ENCODE measurements at places on chromosomes 2 and 18. TPM values are rescaled to one million over a fixed set of nuclear protein-coding genes. Genes with fewer than 3 reads are reported as not detected.

SERPINB11 gene
- not detected for total RNA-seq

GCG gene
- total RNA-seq, result not detected

NOTO gene
- total RNA-seq, result not detected

UGT1A6 gene
- total RNA-seq, result not detected

C1GALT1C1L gene
- 2.7 TPM for total RNA-seq

DNA sequence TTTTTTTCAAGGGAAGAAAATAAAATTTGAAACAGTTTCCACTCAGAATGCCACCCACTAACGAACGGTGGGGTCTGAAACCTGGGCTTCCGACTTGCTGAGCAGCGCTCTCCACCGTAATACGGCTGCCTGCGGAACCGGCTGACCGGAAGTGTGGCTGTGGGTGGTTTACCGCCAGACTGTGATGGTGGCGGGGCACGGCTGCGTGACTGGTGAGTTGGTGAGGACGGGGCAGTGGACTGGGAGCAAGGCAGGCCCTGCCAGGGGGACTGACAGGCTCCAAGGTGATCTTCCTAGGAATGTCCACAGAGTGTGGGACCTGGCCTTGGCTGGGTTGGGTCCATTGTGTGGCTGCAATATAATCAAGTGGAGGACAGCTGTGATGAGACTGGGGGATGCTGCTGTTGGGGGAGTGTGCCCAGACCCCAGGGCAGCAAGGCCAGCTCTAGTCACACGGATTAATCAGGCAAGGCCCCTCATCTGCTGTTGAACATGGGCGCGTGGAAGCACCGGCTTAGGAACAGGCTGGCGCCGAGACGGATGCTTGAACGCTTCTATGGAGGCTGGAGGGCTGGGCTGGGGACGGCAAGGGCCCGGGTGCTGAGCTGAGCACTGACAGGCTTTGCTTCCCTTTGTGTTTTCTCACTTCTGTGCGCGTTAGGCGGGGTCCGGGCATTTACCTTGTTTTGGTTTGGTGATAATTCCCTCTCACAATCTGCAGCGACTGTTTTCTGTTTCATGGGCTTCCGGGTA lies 357.7 kb upstream of the SPRED2 start:
- DNase-seq, result no peak

- no peak for DNase-seq
These were observed 28.4 kb downstream of the DSG2 start for GRCh38 chr18:31526374-31526773.

DNA sequence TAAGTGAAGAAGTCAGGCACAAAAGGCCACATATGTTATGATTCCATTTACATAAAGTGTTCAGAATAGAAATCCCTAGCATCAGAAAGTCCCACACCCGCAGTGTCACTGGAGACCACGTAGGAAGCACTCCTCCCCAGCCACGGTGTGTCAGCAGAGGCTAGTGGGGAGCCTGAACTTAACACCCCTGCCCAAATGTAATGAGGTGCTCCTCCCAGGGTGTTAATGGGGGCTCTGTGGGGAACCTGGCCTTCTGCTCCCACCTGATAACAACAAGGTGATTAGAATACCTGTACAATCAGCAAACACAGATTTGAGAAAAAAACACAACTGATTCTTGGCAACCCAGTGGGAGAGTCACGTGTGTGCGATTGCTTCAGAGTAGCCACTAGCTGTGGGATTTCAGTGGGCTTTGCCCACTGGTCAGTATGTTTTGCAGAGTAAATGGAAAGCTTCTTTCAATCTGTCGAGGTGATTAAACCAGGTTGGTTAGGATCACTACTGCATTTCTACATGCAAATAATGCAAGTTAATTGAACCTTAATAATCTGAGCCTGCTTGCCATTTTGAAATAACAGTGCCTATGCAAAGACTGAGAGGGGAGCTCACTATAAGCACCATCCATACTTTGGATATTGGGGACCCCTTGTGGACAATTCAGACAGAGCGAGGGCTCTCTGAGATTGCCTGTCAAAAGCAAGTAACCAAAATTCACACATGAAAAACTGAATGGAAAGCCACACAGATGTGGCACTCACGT lies 20.6 kb upstream of the ATRAID start:
- DNase-seq, result peak; percentile 36

DNA sequence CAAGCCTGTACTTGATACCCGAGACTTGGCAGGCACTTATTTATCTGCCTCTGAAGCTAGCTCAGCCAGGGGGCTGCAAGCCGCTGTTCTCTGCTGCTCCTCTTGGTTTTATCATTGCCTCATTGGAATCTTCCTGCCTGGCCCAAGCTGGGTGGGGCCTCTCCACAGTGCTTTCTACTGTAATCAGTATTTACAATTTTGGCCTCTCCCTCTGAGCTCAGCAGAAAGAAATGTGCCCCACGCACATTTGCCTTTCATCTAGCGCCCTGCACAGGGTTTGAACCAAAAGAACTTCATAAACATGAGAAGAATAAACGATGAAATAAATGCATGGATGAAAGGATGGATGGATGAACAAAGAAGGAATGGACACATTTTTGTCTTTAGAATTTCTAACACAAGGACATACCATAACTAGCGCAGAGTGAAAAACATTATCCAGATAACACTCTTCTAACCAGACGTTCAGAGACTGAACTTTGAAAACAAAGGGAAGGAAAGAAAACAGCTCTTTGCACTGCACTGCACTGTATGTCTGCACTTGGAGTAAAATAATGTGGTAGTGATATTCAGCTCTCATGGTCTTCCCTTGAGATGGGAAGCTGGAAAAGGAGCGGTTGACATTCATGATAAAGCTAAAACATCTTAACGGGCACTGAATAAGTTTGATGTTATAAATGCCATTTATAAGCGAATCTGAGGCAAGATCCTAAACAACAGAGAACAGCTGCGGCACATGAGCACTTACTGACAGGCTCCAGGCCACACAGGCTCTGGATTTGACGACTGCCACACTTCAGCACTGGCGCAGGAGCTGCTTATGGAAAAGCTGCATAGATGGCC lies 86.8 kb upstream of the SP3 start:
- DNase-seq, result peak; percentile 53

GRCh38 chr2:156702541-156702940 lies 266.4 kb downstream of the GPD2 start:
- DNase-seq, result no peak

DNA sequence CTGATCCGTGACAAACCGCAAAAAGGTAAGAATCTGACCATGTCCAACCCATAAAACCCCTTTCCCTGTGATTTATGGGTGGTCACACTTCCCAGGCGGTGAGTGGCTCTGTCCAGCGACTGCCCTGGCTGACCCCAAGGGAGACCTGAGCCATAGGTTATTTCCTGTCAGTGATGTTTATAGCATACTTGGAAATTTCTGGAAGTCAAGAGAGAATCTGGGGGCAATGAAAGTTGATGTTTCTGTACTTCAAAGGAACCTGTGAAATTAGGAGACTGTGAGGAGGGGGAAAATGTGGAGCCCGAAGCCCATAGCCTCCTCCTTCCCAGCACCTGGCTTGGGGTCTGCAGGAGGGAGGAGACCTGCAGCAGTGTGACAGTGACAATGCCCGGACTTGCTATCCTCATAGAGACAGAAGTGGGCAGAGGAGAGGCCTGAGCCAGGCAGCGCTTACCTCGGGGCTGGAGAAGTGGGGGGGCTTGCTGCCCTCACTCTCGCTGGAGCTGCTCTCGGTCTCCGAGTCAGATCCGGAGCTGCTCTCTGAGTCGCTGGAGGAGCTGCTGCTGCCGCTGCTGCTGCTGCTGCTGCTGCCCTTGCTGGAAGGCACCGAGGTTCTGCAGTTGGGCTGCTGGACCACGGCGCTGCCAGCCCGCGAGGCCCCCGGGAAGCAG lies 111.3 kb upstream of the REV1 start:
- no peak for DNase-seq

DNA sequence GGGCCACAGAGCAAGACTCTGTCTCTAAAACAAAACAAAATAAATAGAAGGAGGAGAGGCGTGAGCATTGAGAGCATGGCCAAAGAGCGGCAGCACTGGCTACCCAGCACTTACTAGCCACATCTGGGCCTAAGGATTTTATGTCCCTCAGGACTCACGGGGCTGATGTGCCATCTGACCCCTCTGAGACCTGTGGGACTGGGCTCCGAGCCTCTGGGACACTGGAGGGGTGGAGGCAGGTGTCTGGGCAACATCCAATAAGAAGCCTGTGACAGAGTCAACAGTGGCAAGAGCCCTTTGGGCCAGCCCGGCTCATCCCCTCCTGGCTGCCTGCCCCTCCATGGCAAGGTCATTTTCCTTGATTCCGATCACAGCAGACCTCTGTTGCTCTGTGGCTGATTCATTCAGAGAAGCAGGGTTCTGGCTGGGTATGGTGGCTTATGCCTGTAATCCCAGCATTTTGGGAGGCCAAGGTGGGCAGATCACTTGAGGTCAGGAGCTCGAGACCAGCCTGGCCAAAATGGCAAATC lies 60.7 kb downstream of the RRM2 start:
- DNase-seq, result peak; percentile 7

DNA sequence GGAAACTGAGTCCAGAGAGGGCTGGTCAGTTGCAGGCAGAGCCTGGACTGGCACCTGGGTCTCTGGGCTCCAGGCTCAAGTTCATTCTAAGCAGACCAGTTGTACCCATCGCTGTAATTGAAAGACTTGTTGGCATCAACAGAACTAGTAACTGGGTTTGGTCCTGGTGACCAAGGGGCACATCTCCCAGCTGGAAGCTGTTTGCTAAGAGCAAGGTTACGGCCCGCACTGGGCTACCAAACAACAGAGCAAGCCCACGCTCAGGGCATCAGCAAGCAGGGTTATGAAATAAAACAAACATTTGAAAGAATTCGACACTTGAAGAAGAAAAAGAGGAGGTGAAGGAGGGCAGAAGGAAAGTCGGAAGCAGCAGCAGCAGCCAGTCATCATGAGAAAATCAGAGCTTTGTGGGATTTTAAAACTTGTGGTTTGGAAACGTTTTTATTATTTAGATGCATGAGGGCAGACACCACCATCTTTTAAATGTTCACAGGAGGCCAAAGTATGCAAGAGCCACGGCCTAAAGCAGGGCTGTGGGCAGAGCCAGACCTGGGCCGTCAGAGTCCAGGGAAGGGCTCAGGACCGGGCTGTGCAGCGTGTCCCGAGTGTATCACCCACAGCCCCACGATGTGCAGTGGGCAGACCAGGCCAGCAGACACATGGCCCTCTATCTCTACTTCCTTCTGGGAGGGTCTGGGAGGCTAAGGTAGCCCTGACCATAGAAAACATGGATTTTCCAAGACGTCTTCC lies 220.3 kb downstream of the BCL2 start:
- no peak for DNase-seq

DNA sequence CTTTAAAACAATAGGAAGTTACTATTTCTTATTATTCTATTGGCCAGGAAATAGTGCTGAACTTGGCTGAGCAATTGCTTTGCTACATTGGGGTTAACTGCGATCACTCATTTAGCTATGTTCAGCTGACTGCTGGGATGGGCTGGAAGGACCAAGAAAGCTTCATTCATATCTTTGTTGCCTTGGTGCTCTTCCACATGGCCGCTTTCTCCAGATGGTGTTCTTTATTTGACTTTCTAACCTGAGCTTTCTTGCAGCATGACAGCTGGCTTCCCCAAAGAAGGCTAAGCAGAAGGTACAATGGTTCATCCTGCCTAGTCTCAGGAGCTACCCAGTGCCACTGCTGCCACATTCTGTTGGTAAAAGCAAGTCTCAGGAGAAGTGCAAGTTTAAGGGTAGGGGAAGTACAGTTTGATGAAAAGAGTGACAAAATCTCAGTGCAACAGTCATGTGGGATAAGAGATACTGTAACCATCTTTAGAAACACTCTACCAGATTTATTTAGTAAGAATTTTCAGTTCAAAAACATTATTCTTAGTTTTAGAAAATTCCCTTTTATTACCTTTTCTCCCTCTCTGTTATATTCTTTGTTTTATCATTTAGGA lies 180.6 kb upstream of the RBMS1 start:
- DNase-seq, result no peak

DNA sequence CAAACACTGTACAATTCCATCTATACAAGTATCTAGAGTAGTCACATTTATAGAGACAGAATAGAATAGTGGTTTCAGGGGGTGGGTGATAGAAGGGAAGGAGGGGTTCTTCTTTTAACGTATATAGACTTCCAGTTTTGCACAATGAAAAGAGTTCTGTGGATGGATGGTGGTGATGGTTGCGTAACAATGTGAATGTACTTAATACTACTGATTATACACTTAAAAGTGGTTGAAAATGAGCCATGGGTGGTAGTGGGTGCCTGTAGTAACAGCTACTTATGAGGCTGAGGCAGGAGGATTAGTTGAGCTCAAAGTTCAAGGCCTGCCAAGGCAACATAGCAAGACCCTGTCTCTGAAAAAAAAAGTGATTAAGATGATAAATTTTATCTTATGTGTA lies 85.8 kb downstream of the SETBP1 start:
- DNase-seq, result no peak

GRCh38 chr2:125037135-125037653 lies 1012.1 kb downstream of the CNTNAP5 start:
- DNase-seq, result no peak

DNA sequence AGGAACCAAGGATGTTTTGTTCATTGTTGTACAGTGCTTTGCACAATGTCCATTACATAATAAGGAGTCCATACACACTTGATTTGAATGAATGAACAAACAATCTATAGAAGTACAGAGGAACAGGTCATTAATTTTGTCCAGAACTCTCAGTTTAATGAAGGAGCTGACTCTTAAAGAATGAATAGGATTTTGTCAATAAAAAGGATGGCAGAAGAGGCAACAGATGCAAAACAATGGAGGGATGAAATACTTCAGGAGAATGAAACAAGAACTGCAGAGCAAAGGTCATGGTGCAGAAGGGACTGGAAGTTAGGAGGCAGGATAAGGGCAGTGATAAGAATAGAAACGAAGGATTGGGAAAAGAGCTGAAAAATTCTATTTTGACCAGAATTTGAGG lies 28.7 kb upstream of the COL5A2 start:
- DNase-seq, result no peak

- DNase-seq, result no peak
These were observed 56.9 kb downstream of the SRBD1 start for GRCh38 chr2:45554073-45554741.

GRCh38 chr18:22434973-22435608 lies 17.4 kb upstream of the CTAGE1 start:
- DNase-seq, result no peak

DNA sequence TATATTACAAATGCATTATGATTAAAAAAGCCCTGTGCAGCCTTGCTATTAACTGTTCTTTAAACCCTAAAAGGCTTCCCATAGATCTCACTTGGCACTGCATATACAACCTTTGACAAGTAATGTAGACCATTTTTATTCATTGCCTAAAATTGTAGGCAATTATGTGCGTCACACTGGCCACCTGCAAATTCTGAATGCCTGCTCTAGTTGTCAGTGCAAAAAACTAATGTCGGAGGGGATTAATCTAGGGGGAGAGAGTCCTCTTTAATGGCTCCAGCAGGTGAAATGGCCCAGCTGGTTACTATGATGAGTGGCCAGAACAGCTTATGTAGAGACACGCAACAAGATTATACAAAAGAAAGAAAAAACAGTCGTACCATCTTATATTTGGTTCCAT lies 123.2 kb downstream of the OLA1 start:
- no peak for DNase-seq
